ENCODE measurements at places on chromosomes 3 and 15. TPM values are rescaled to one million over a fixed set of nuclear protein-coding genes. Genes with fewer than 3 reads are reported as not detected.

The C3orf49 gene
- not detected for total RNA-seq

The SLC9A9 gene
- 45.8 TPM for total RNA-seq

The ANKUB1 gene
- not detected for total RNA-seq

The LRRC49 gene
- 15.2 TPM for total RNA-seq

The ROBO1 gene
- total RNA-seq, result 33.1 TPM

The C3orf22 gene
- total RNA-seq, result not detected

The TRPM1 gene
- not detected for total RNA-seq

The EPHA3 gene
- 19.3 TPM for total RNA-seq

- no peak for DNase-seq
Observed at GRCh38 chr3:129908417-129908816, 14.9 kb upstream of the TMCC1 start.

DNA sequence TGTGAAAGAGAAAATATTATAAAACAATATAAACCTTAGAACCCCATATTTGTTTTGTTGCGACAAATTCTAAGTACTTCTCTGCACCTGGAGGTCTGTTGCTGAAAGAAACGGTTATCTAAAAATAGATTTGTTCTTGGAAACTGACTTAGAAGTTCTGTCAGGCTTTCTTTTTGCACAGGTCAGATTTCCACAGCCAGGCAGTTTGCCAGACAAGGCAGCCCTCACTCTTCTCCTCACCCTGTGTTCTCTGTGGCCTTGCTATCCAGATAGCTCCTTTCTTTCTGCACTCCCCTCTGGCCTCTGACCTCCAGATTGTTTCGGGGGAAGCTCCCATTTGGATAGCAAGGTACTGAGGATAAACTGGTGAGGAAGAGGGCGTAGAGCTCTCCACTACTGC lies 413.3 kb upstream of the ONECUT1 start:
- no peak for DNase-seq

GRCh38 chr3:192255839-192256238 lies 471.5 kb downstream of the FGF12 start:
- DNase-seq, result no peak

- DNase-seq, result no peak
Observed at GRCh38 chr3:111734652-111735051, 124.4 kb upstream of the PHLDB2 start.

- no peak for DNase-seq
Observed at GRCh38 chr3:179321668-179322285, 1.1 kb upstream of the ZNF639 start.

DNA sequence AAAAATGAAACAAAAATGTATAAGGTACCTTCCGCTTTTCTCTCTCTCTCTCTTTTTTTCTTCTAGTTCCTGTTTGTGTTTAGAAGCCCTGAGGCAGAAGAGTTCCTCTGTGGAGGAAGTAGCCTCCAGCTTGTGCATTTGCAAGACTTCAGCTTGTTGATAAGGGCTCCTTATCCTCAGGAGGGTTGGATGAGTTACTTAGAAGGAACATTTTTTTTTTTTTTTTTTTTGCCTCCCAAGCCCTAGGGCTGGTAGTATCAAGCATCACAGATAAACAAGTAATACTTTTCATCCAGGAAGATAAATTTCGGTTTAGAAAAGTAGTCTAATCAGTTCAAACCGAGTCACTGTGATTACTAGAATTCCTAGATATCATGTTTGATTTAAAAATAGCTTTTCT lies 91.0 kb upstream of the CBLB start:
- no peak for DNase-seq

DNA sequence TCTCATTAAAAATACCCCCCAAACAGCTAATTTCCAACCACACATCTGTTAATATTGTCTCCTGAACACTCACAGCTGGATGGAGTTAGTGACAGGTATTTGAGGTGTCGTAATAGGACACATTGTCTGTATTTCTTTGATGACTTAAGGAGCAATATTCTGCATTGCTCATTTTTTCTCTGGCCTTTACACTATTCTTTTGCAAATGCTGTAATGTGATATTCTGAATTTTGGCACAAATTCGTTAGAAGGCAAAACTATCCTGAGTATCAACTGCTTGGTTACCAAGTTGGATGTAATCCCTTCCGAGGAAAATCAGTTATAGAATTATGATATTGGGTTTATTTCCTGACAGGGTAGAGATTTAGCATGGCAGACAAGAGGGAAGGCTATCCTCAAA lies 1030.2 kb downstream of the MCTP2 start:
- no peak for DNase-seq

DNA sequence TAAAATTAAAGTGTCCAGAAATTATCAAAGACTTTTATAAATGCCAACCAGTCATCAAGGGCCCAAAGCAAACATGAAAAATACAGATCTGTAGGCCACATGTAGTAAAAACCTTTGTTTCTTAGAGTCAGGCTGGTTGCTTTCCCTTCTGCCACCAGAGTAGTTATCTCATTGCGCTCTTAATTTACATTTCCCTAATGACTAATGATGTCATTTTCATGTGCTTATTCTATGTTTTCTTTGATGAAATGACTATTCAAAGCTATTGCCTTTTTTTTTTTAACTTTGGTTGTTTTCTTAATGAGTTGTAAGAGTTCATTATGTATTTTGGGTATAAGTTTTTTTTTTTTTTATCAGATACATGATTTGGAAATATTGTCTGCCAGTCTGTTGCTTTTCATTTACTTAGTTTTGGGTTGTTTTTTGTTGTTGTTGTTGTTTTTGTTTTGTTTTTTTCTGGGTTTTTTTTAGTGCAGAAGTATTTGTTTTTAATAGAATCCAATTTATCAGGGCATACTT lies 140.6 kb downstream of the HCN4 start:
- DNase-seq, result no peak

DNA sequence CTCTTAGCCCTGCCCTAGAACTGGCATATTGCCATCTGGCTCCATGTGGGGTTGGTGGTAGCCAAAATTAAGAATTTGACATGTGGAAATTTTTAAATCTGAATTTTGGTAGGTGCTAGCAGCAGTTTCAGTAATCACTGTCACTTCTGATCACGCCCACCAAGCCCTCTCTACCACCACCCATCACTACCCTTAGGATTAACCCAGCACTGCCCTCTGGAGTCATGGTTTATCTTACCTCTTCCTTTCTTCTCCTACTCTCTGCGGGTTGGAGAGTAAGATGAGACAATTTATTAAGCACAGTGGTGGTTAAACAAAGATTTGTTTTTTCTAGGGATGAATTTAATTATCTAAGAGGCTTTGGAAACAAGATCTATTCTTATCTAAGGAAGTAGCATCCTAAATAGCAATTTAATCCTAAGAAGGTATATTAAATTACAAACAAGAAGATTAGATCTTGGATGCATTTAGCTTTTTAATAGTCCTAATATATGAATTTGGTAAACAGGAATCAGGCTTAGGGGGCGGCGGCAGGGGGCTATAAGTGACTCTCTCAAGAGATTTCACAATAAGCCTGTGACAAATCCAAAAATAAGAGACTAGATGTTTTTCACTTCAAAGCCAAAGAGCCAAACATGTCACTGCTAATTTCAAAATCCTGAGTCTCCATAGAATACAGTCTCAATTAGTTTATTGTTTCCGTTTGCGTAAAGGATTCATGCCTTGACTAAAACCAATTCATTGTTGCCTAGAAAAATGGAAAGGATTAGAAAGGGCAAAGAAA lies 498.4 kb upstream of the UBE2E2 start:
- no peak for DNase-seq

GRCh38 chr3:9111417-9111816 lies 138.0 kb downstream of the SRGAP3 start:
- no peak for DNase-seq

DNA sequence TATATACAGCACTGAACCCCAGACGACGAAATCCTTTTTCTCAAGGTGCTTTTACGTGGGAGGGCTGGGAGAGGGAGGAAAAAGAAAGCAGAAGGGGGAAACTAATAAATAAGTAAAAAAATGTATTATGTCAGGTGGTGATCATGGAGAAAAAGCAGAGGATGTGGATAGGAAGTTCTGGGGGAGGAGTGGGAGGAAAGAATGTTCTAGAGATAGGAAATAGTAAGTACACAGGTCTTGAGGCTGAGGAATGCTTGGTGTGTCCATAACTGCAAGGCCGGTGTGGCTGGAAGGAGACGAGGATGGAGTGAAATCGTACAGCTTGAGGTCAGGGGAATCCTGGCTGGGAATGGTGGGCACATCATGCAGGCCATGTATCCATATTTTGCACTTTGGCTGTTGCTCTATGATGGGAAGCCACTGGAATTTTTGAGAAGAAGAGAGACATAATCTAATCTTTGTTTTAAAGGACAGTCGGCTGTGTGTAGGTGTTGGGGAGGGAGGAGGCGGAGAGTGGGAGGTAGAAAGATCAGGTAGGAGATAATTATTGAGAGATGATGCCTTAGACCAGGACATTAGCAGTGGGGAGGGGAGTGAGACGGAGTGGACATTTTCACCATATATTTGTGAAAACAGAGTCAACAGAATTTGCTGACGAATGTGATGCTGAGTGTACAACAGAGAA lies 1.8 kb upstream of the UBE2E2 start:
- no peak for DNase-seq

DNA sequence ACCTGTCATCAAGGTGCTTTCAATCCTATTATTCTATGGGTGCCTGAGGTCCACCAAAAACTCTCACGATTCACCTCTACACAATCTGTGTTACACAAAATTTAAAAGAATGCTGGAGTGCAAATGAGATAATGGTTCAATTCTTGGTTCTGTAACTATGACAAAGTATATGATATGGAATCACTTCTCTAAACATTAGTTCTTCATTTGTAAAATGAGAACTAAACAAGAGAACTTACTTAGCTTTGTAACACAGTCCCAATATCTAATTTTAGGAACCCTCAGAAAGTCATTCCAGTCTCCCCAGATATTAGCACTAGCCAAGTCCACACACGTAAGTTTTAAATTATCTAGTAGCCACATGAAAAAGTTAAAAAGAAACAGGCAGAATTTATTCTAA lies 111.5 kb downstream of the TBL1XR1 start:
- no peak for DNase-seq

GRCh38 chr15:98610991-98611390 lies 37.3 kb upstream of the IGF1R start:
- DNase-seq, result no peak

DNA sequence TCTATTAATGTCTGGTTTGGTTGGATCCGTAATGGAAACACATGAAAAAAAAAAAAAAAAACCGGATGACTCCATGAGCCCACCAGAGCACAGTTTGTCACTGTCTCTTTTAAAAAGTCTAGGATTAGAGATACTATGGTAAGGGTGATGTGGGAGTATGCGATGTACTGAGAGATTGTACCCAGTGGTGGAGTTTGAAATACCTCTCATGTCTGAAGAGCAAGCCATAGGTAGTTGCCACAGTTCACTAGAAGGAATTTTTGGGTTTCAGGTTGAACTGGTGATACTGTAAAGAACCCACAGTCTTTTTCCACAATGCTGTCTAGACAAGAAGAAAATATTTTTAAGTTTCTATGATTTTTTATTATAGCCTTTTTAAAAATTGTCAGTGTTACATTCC lies 132.9 kb downstream of the KLHL25 start:
- DNase-seq, result no peak

GRCh38 chr3:164194842-164195241 lies 883.5 kb downstream of the SI start:
- DNase-seq, result no peak
